ENCODE measurements at places on chromosomes 6 and 20.

DNA sequence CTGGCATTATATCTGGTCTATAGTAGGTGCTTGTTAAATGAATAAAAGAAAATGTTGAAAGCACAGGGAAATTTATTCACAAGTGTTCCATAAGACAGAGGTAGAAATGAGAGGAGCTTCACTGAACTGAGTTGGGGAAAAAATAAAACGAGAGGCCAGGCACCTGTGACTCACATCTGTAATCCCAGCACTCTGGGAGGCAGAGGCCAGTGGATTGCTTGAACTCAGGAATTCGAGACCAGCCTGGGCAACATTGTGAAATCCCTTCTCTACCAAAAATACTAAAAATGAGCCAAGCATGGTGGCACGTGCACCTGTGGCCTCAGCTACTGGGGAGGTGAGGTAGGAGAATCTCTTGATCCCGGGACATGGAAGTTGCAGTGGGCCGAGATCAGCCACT lies 28.1 kb upstream of the IBTK start:
- no peak for DNase-seq

GRCh38 chr20:58985656-58986055 lies 4.6 kb downstream of the NELFCD start:
- DNase-seq = no peak

GRCh38 chr6:33018904-33019303 lies 9.5 kb upstream of the HLA-DOA start:
- no peak for DNase-seq

DNA sequence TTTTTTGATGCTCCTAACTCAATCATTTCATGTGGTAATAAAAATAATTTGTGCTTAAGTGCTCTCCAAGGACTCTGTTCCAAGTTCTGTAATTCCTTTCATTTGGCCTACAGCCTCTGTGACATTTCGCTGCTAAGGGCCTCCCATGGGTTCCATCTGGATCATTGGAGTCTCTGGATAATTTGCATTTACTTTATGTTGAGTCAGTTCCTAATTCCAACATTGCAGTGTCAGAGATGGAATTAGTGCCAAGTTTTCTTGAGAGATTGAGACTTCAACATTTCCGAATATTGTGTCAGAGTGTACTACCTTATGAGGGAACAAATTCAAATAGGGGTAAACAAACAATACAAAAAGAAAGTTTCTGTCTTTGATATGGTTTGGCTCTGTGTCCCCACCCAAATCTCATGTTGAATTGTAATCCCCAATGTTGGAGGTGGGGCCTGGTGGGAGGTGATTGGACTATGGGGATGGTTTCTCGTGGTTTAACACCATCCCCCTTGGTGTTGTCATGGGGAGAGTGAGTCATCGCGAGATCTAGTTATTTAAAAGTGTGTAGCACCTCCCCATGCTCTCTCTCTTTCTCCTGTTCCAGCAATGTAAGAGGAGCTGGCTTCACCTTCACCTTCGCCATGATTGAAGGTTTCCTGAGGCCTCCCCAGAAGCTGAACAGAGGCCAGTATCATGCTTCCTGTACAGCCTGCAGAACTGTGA lies 244.1 kb upstream of the TBX18 start:
- DNase-seq = peak; percentile 10

- DNase-seq = peak; percentile 10
Observed at GRCh38 chr6:17178754-17179529, 77.1 kb downstream of the STMND1 start.

DNA sequence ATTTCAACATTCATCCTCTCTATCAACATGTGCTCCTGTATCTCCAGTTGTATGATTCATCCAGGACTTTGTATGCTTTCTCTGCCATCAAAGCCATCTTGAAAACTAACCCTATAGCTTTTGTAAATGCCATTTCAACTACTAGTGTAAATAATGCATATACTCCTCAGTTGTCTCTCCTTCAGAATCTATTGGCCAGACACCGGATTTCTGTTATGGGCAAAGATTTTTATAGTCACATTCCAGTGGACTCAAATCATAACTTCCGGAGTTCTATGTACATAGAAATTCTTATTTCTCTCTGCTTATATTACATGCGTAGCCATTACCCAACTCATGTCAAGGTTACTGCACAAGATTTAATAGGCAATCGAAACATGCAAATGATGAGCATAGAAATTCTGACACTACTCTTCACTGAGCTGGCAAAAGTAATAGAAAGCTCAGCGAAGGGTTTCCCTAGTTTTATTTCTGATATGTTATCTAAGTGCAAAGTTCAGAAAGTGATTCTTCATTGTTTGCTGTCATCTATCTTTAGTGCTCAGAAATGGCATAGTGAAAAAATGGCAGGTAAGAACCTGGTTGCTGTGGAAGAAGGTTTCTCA lies 54.8 kb downstream of the PGM3 start:
- DNase-seq = no peak

DNA sequence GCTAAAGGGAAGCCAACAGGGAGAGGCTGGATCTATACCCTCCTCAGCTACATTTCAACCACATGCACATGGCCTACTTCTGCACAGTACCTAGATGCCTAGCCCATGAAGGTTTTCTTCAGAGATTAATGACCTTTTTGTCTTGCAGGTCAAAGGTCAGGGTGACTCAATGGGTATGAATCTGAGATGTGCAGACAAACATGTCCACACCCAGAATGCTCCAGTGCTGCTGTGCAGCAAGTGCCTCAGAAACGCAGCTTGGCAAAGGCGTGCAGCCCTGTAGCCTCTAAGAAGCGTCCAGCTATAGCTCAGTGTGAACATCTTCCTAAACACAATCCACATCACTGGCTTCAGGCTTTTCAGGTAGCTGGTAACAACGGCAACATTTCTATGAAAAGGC lies 24.4 kb downstream of the MAP1LC3A start:
- no peak for DNase-seq

DNA sequence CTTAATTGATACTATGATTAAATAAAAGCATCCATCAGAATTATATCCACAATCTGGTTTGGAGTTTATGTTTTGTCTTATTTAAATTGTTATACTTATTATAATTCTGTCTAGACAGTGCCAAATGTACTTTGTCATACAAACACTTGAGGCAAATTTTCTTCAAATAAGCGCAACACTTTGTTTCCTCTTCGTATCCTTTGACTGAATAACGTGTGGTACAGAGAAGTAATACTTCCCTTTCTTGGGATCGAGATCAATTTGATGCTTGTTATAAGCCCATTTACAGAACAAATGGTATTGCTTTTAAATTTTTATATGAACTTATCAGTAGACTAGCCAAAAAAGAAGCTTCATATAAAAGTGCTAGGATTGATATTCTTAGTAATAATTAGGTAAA lies 111.0 kb downstream of the ATG5 start:
- no peak for DNase-seq

DNA sequence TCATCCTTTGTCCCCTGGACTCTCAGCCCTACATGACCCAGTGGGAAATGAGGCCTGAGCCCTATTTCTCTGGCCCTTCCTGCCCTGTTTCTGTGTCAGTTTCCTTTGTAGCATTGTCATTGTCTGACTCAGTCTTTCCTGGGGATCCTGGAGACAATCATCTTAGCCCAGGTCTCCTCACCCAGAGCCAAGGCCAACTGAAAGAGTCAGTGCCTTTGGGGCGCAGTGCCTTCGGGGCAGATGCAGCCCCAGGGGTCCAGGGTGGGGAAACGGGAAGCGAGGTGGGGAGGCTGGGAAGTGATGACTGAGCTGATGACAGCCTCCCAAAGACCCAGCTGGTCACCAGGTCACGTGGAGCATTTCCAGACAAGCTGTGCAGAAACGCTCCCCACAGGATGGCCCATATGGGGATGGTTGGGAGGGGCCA lies 93.3 kb upstream of the SULF2 start:
- no peak for DNase-seq

DNA sequence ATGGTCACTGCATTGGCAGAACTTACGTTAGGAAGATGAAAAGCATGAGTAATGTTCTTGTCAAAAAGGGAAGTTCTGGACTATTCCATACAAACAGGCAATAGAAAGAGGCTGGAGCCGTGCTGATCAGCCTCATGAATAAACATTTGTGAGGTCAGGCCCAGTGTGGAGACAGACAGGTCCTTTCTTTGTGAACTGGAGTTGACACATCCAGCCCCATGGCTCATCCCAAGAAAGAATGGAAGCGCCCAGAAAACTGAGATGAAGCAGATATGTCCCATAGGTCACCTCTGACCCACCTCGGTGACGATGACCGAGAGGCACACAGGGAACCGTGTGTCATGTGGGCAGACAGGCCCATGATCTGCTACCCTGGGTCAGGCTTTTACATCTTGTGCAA lies 276.0 kb upstream of the SGK1 start:
- no peak for DNase-seq

DNA sequence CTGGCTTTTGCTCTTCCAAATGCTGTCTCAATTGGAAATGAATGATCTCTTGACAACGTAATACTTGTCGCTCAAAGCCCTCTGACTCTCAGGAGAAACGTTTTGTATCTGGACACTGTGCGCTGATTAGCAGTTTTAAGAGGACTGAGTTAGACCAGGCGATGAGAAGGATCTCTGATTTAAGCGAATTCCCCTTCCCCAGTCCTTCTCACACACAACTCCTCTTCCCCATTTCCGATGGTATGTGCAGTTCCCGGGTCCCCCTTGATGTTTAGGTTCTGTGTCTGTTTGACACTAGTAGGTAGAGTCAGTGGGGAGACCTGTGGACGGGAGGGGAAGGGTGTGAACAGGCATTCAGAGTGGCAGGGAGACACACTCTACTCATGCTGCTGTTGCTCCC lies 2.5 kb downstream of the ZDHHC14 start:
- DNase-seq = no peak

DNA sequence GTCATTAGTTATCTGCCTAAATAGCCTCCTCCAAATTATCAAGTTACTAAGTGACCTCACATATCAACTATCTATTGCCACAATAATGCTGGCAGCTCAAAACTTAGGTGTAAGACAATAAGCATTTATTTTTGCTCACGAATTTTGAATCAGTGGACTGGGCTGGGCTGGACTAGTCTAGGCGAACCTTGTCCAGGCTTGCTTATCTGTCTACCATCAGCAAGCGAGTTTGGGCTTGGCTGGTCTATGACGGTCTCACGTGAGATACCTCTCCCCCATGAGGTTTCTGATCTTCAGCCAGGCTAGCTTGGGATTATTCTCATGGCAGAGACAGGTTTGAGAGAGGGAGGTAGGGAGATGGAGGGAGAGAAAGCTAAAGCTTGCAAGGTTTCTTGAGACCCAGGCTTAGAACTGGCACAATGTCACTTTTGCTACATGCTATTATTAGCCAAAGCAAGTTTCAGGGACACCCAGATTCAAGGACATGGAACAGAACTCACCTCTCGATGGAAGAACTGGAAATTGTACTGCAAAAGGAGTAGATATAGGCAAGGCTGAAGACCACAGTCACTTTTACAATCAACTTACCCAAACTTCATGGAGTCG lies 80.9 kb downstream of the WASF1 start:
- no peak for DNase-seq

DNA sequence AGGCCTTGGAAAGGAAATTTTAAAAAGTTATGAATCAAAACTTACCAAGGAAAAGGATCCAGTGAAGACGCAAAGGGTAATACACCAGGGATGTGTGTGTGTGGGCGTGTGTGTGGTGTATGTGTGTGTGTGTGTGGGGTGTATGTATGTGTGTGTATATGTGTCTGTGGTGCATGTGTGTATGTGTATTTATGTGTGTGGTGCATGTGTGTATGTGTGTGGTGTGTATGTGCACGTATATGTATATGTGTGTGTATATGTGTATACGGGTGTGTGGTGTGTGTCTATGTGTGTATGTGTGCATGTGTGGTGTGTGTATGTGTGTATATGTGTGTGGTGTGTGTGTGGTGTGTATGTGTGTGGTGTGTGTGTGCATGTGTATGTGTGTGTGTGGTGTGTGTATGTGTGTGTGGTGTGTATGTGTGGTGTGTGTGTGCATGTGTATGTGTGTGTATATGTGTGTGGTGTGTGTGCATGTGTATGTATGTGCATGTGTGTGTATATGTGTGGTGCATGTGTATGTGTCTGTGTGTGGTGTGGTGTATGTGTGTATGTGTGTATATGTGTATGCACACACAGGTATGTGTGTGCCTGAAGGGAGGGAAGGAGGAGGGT lies 176.1 kb upstream of the SUPT3H start:
- DNase-seq = no peak

GRCh38 chr6:143806282-143807102 lies 36.6 kb upstream of the LTV1 start:
- no peak for DNase-seq

- DNase-seq = peak; percentile 57
Observed at GRCh38 chr20:23257848-23258746, 92.5 kb upstream of the NXT1 start.

- DNase-seq = no peak
Observed at GRCh38 chr20:9617940-9618339, 103.5 kb downstream of the LAMP5 start.

- no peak for DNase-seq
Observed at GRCh38 chr6:145848541-145848940, 33.9 kb upstream of the FBXO30 start.

DNA sequence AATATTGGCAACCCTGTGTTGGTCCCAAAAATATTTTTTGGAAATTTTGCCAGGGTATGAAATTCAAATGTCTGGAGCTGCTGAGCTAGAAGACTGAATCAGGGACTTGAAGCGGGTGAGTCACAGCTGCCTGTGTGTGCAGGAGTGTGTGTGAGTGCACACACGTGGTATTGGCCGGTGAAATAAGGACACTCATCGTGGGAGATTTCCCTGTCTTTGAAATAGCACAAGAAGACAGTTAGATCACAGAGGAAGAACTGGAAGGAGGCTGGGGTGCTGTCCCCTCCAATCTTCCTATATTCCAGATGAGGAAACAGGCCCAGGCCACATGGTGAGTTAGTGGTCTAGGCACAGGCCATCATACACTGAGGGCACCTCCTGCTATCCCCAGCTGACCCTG lies 123.8 kb upstream of the MLN start:
- peak; percentile 71 for DNase-seq

DNA sequence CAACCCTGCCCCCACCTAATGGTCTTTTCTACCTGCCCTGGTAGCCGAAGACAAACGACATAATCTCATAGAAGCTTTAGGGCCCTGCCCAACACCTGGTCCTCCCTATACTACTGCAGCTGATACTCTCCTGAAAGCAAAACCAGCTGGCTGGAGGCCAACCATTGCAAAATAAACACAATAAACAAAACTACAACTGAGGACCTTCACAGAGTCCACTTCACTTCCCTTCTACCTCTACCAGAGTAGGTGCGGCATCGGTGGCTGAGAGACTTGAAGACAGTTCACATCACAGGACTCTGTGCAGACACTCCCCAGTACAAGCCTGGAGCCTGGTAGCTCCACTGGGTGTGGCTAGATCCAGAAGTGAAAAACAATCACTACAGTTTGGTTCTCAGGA lies 476.2 kb downstream of the MMUT start:
- DNase-seq = no peak

GRCh38 chr6:157471895-157472686 lies 91.1 kb downstream of the ZDHHC14 start:
- no peak for DNase-seq

Measured in GM04504 (cell line).